ENCODE measurements at places on chromosomes 2 and 18.
A peak's percentile ranks its signal among the peaks of the same experiment; 100 is the strongest.

DNA sequence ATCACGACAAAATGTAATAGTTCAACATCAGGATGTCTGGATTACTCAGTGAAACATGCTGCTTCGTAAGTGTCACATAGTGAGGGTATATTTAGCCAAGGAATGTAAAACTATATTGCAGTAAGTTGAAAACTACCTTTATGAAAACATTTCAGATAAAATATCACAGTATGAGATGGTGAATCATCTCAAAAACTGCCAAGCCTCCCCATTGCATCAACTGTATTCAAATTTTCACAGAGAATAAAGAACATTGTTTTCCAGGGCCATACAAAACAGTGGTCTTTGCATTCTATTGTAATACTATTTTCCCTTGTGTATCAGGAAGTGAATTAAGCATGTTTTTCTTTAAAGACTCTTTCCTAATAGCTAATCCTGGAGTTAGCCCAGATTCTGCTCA is 47.6 kb upstream of the MSTN start:
- no peak for DNase-seq

DNA sequence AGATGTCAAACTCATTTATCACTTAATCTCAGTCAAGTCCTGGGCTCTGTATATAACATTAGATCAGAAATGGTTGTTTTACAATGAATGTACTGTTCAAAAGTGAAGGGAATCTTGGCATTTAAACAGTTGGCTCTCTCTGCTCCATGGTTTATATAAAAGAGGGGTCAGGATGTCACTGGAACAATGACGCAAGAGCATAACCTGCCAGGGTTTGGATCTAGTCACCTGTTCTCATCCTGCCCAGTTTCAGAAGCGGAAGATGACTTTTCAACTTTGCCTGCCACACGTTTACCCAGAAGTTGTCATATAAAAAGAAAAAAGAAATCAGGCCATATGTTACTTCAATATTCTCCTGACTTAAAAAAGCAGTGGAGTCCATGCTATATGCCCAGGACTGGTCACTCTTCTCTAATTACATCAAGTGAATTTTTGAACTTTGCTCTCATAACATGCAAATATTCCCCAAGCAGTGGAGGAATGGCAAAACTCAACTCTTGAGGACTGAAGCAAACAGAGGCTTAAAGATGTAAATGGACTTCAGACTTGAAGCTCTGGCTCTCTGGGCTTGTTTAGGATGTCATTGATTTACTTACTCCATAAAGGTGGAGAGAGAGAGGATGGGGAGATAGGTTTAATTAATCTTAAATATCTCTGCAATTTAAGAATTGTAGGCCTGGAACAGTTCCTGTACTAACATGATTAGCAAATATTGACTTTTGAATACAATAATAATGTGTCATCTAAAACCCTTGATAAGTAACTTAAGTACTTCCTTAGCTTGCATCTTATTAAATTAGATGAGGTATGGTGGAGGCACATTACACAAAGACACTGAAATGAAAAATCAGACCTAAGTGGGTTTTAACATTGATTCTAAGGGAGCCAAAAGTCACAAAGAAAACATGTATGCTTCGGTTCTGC is 58.3 kb downstream of the ETAA1 start:
- no peak for DNase-seq

DNA sequence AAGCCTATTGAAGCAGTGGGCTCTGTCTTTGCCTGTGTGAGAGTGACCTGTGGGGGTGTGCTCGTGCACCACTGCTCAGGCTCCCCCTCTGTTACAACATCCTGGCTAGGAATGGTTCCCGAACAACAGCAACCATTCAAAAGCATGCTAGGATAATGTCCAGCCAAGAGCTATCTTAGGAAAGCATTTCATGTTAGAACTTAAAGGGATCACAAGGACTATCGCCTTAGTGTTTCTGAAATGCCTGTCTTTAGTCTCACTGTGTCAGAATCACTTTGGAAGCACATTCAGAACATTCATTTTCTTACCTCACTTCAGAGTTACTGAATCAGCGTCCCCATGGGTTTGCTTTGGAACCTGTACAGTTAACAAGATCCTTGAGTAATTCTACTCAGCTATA is 134.9 kb upstream of the DSEL start:
- no peak for DNase-seq

- DNase-seq = no peak
Observed at GRCh38 chr2:122412360-122412759, 656.9 kb downstream of the TSN start.

GRCh38 chr2:241136191-241136590 is 13.1 kb downstream of the PASK start:
- no peak for DNase-seq

DNA sequence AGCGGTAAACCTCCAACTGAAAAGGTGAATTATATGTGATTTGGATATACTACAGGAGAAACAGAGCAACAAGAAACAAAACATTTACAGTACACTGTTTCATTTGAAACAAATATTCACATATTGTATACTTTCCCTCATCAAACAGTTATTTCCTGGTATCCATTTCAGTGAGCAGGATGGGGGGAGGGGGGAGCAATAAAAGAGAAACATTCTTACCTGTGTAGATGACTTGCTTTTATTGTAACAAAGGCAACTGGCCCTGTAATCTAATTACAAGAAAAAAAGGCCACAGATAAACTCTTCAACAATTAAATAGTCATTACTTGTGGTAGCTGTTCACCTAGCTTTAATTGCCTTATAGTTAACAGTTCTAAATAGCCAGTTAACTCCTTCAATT is 3.9 kb upstream of the PPP1CB start:
- no peak for DNase-seq

GRCh38 chr18:2908946-2909335 is 62.1 kb downstream of the EMILIN2 start:
- no peak for DNase-seq

- no peak for DNase-seq
Observed at GRCh38 chr2:24626131-24626530, 135.1 kb downstream of the NCOA1 start.

- no peak for DNase-seq
Observed at GRCh38 chr2:218419630-218420216, 800 bp downstream of the VIL1 start.

GRCh38 chr2:8239531-8240088 is 442.2 kb upstream of the ID2 start:
- DNase-seq = peak; percentile 99

DNA sequence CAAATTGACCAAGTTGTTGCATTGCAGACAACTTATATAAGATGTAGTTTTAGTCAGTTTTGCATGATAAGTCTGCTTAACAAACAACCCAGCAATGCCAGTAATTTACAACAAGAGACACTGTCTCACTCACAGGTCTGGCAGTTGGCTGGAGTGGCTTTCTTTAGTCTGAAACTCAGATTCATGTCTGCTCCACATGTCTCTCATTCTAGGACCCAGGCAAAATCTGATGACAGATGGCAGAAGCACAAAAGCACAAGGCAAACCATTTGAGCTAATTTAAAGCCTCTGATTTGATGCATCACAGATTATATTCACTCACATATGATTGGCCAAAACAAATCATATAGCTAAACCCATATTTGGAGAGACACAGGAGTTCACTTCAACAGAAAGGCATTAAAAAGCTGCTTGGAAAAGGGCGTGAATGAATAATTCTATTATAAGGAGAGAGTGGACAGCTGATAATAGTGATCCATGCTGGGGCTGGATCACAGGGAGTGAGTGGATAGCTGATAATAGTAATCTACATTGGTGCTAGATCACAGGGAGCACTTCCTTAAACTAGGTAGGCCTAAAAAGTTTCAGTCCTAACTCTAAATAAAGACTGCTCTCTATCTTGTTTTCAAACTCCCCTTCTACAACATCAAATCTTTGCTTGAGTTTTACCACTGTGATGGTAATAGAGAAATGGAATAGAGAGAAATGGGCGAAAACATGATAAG is 593.2 kb upstream of the ZNF804A start:
- no peak for DNase-seq

GRCh38 chr18:76491473-76491775 is 3.6 kb downstream of the ZNF516 start:
- peak; percentile 48 for DNase-seq

DNA sequence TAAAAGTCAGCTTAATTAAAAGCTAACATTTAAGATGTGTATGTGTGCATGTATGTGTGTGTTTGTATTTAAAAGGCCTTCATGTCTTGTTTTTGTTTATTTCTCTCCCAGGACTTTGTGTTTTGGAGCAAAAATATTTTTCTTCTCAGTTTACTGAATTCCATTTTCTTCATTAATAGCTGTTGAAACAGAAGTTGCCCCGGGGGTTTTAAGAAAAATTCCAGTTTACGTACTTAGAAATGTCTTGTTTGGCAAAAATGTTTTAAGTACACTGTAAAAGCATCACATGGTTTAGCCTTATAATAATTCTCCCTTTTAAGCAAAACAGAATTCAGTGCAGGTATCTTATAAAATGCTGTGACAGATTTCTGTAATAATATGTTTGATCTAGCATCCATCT is 1233.0 kb upstream of the NRXN1 start:
- no peak for DNase-seq

DNA sequence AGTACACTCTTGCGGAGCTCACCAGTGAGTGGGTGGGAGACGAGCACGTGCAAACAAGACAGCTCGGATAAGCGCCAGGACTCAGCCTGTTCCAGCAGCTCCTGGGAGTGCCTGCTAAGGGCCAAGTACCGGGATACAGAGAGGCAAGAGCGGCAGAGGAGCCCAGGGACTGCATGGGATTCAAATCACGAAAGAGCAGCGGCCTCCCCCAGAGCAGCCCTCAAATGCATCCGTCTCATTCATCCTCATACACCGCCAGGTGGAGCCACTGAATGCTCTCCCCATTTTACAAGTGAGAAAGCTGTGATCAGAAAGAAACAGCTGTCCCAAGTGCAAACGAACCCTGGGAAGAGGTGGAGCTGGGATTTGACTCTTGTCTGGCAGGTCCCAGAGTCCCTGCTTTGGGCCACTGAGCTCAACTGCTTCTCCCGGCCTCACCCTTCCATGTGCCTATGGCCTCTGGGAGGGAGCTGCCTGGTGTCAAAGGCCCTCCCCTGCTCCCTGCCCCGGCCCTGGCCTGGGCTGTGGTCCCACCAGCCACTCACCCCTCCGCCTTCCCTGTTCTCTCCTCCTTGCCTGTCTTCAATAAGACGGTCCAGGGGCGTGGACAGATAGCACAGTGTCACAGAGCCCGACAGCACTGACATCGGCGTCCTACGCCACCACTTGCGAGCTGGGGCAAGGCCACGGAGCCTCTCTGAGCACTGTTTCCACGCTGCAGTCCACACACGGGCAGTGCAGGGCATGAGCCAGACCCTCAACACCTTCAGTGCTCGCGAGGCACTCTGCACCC is 72.8 kb upstream of the TAF1B start:
- DNase-seq = peak; percentile 56

Data from inflammatory macrophage treated with lipopolysaccharide for 4 hours (primary cell).